Vagina (tissue), 2 donors: ENCODE measurements at places on chromosomes 16 and 17.

GRCh38 chr17:61571624-61572023 is 19.4 kb downstream of the NACA2 start:
- DNase-seq: no peak

- no peak for DNase-seq
Observed at GRCh38 chr17:40462343-40463121, 19.3 kb downstream of the IGFBP4 start.

DNA sequence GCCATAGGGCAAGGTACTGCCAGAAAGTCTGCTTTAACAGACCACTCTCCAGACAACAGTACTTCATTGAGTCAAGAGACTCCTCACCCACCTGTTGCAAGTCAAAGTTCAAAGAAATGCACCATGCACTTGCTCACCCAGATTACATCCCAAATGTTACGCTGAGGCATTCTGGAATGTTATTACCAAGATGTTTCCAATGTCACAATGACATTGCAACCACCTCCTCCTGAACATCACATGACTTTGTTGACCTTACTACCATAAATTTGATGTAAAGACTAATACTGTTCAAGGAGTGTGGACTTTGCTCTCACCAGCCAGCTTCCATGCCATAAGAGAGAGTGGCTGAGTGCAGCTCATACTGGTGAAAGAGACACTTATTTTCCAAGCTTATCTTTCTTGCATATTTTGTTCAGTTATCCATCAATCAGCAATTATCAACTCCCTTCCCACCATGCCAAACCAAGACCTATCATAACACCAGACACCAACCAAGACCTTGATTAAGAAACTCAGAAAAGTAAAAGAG is 58.5 kb upstream of the BCAR1 start:
- DNase-seq: no peak

DNA sequence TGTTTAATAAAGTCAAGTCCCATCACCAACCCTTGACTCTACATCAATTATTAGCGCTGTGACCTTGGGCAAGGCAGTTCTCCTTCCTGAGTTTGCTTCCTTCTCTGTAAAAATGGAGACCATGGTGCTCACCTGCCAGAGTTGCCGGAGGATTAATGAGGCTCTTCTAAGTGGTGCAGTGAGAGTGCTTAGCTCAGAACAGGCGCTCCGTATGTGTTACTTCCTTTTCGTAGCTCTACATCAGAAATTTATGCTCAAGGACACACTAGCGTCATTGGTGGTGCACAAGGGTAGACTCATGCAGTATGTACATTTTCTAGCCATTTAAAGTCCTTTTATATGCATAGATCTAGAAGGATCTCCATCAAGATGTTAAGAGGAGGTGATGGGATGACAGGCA is 17.4 kb upstream of the CMIP start:
- DNase-seq: no peak

DNA sequence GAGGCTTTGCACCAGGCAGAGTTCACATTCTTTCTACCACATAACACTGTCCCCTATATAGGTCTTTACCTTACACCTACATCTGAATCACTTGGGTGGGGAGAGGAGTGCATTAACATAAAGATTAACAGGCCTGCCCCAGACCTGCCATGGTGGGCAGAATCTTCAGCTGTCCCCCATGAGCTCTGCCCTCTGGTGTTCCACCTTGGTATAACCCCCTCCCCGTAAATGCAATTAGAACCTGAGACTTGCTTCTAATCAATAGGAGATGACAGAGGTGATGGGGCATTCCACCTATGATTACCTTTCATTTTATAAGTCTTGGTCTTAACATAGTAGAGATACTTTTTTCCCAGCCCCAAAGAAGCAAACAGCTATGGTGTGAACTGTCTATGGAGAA is 20.4 kb upstream of the GRIN2A start:
- DNase-seq: no peak

- no peak for DNase-seq
Observed at GRCh38 chr17:29929006-29929532, 959 bp downstream of the SSH2 start.

- no peak for DNase-seq
Observed at GRCh38 chr17:10147040-10147439, 51.4 kb downstream of the GAS7 start.

DNA sequence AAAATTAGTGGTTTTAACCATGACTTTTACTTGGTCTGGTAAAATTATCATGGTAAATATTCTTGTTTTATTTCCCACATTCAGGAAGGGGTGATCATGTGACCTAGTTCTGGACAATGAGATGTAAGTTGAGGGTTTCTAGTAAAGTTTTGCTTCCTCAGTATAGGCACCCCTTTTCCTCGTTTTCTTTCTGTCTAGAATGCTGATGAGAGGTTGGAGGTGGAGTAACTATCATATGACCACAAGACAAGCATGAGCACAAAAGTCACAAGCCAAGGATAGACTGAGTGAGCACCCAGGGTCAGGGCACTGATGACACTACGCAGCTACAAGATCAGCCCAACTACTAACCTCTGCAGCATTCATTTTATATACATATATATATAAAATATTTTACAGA is 53.9 kb downstream of the MYO1D start:
- no peak for DNase-seq

- no peak for DNase-seq
Observed at GRCh38 chr17:72104164-72104862, 16.5 kb upstream of the SOX9 start.

DNA sequence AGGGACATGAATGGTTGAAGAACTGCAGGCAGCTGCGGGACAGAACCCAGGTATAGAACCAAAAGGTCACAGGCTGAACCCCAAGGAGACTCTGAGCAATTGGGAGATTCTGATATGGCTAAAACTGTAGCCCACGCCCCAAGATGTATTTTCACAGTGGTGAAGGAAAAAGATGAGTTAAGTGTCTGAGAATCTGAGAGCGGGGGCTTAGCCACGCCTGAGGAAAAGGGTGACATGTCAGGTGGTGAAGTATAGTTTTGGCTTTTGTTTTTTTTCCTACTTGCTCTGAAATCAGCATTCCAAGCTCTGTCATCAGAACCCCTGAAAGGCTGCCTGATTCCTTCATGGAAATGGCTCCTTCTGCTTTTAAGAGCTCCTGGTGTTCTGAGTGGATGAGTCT is 73.3 kb downstream of the AKAP1 start:
- DNase-seq: no peak

- no peak for DNase-seq
Observed at GRCh38 chr17:1834380-1835149, 4.8 kb downstream of the RPA1 start.

DNA sequence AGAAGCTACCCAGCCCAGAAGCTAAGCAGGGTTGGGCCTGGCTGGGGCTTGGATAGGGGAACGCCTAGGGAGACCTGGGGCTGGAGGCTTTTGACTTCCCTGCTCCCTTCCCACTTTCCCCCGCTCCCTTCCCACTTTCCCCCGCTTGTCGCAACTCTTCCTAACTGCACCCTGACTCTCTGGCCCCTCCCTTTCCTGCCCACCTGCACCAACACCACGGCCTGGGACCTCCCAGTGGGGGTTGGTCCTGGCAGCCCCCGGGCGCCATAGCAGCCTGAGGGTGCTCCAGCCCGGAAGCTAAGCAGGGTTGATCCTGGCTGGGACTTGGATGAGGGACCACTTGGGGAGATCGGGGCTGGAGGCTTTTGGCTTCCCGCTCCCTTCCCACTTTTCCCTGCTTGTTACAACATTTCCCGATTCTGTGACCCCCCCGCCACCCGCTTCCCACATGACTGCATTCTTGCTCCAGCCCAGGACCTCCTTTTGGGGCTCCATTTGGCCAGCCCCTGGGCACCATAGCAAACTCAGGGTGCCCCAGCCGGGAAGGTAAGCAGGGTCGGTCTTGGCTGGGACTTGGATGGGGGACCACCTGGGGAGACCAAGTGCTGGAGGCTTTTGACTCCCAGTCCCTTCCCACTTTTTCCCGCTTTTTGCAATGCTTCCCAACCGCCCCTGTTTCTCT is 2287.0 kb downstream of the TP53TG3F start:
- DNase-seq: peak; percentile 81

GRCh38 chr17:58308985-58309917 is 19.3 kb downstream of the TSPOAP1 start:
- DNase-seq: peak; percentile 94

DNA sequence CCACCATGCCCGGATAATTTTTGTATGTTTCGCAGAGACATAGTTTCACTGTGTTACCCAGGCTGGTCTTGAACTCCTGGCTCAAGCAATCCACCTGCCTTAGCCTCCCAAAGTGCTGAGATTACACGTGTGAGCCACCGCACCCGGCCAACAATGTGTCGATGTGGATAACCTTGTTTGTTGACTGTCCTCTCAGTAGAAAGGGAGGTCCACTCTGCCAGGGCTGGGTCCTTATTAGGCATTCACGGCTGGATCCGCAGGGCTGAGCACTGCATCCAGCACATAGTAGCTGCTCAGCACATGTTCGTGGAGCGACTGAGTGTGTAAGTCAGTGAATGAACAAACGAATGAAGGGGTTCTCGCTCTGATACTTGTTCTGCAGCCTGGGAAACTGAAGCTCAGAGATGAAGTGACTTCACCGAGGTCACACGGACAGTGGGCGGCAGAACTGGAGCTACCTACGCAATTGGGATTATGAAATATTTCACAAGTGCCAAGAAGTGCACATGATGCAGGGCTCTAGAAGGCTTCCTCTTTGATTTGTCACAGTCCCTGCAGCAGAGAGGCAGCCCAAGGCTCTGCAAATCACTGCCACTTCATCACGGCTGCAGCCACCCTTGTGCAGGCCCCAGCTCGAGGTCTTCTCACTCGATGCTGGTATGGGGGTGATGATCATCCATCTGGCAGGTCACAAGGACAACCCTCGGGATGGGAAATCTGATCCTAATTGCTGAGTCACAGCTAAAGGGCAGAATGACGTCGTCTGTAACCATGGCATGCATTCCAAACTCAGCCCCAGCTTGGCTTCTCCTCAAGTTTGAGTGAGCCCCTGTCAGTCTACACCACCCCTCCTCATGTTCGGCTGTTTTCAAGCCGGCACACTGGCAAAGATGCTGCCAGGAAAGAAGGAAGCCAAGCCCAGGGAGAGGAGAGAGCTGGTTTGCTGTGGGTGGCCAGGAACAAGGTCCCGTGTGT is 28.0 kb upstream of the SNN start:
- DNase-seq: no peak

GRCh38 chr16:66490774-66491715 is 58.9 kb downstream of the TK2 start:
- no peak for DNase-seq

GRCh38 chr17:57562184-57562698 is 182.9 kb downstream of the CCDC182 start:
- DNase-seq: no peak

GRCh38 chr17:17958982-17959381 is 13.2 kb downstream of the TOM1L2 start:
- no peak for DNase-seq

- no peak for DNase-seq
Observed at GRCh38 chr17:40038882-40039513, 15.2 kb downstream of the MED24 start.

- DNase-seq: no peak
Observed at GRCh38 chr17:8382052-8382879, 727 bp downstream of the RPL26 start.

GRCh38 chr17:8869114-8869815 is 1.8 kb upstream of the PIK3R6 start:
- no peak for DNase-seq

GRCh38 chr17:78125138-78125913 is 3.2 kb downstream of the TMC6 start:
- no peak for DNase-seq

DNA sequence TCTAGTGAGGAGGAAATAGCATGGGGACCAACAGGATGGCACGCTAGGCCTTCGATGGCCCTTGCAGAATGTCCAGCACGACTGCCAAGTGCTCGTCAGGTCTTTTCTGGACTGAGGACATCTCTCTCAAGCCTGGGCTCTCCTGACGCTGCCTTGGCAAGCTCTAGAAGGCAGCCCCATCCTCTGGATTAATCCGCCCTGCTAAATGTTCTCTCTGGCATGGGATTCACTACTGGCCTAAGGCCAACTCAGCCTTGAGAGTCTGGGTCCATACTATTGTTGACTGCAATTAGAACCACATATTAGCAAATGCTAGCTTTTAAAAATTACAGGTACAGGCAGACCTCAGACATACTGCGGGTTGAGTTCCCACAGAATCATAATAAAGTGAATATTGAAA is 2.5 kb upstream of the CEP295NL start:
- DNase-seq: no peak

- no peak for DNase-seq
Observed at GRCh38 chr16:73614131-73614530, 566.2 kb upstream of the ZFHX3 start.

DNA sequence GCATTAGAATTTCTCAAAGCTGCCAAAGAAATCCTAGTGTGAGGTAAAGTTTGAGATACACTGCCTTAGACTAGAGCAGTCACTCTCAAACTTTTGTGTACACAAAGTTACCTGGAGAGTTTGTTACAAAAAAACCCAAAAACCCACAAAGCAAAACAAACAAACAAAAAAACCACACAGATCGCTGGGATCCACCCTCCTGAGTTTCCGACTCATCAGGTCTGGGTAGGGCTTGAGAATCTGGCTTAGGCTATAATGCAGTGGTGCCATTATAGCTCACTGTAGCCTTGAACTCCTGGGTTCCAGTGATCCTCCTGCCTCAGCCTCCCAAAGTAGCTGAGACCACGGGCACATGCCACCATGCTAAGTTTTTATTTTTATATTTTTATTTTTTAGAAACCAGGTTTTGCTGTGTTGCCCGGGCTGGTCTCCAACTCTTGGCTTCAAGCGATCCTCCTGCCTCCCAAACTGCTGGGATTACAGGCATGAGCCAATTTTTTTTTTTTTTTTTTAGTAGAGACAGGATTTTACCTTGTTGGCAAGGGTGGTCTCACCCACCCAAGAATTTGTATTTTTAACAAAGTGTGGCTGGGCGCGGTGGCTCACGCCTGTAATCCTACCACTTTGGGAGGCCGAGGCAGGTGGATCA is 22.3 kb upstream of the SMG1 start:
- no peak for DNase-seq

- DNase-seq: no peak
Observed at GRCh38 chr16:85465328-85466303, 147.5 kb upstream of the GSE1 start.

GRCh38 chr16:67207249-67208091 is 8.5 kb downstream of the ELMO3 start:
- no peak for DNase-seq

DNA sequence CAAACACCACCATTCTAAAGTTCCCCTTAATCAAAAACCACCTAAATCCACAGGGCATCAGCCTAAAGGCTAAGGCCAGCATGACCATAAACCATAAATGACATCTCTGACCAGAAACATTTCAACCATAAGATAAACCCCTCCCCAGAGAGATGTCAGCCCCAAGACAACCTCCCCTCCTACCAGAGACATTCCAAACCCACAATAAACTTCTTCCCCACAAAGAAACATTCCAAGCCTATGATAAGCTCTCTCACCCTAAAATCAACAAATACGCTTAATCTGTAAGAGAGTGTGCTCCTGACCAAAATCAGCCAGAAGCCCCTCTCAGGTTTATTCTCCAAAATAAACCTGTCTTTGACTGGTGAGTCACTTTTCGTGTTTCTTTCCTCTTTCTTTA is 54.8 kb downstream of the SLFN5 start:
- DNase-seq: no peak
